ENCODE measurements at places on chromosomes 2 and 18. TPM values are rescaled to one million over a fixed set of nuclear protein-coding genes. Genes with fewer than 3 reads are reported as not detected.
A peak's percentile ranks its signal among the peaks of the same experiment; 100 is the strongest.

The ASIC4 gene
- polyA plus RNA-seq, result not detected

The HAAO gene
- 140 TPM for polyA plus RNA-seq

The OTOS gene
- not detected for polyA plus RNA-seq

The ARID5A gene
- polyA plus RNA-seq, result 12.7 TPM

The MGAT4A gene
- polyA plus RNA-seq, result 3.4 TPM

DNA sequence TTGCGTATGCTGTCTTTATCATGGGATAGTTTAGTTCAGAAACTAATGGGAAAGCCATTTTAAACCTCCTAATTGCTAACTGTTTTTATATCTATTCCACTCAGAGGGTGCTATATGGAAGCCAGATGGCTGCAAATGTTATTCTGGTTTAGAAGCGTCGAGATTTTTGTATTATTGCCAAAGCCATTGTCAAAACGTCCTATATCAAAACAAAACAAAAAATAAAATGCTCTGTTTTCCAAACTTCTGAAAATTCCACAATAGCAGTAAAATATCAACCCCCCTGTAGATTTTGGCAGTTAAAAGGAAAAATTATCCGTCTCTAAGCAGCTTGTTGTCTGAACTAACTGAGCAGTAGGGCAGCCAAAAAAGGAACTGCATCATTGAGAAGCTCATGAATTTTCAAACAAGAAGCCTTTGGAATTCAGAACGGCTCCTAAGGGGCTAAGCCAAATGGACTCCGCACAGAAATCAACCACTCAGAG lies 195.4 kb upstream of the CWC22 start:
- H3K4me1 ChIP-seq, result no peaks in the 10 kb centered on the region
- no peaks in the 10 kb centered on the region for H3K27me3 ChIP-seq
- no peaks in the 10 kb centered on the region for H3K36me3 ChIP-seq
- no peak for DNase-seq

GRCh38 chr2:102141011-102141943 lies 1.3 kb upstream of the IL1R1 start:
- H3K27ac ChIP-seq, result peak overlapping the region; percentile 88
- DNase-seq, result no peak
- peaks cover 14% of the 10 kb centered on the region for H3K4me1 ChIP-seq
- no peak overlapping the region for H3K4me3 ChIP-seq
- no peaks in the 10 kb centered on the region for H3K27me3 ChIP-seq

DNA sequence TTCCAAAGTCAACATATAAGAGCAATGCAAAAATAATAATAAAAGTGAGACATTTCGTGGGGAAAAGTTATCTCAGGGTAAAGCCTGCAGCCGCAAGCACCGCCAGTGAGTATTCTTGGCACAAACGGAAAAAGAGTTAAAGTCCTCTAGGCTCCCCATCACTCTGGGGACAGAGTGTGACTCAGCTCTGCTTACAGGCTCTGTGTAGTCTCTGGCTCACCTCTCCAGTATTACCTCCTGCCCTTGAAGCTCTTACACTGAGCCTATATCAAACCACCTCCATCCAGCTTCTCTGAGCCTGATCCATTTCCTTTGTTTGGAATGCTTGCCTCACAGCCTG lies 55.5 kb downstream of the MTHFD2 start:
- no peaks in the 10 kb centered on the region for H3K36me3 ChIP-seq
- H3K27ac ChIP-seq, result no peak overlapping the region
- no peaks in the 10 kb centered on the region for H3K4me1 ChIP-seq
- H3K27me3 ChIP-seq, result no peaks in the 10 kb centered on the region
- H3K4me3 ChIP-seq, result no peak overlapping the region

- H3K4me1 ChIP-seq, result no peaks in the 10 kb centered on the region
- no peaks in the 10 kb centered on the region for H3K36me3 ChIP-seq
- no peak for DNase-seq
- H3K27ac ChIP-seq, result no peak overlapping the region
Observed at GRCh38 chr2:207311316-207312005, 145.7 kb upstream of the KLF7 start.

GRCh38 chr2:65153515-65153914 lies 23.6 kb upstream of the RAB1A start:
- H3K27me3 ChIP-seq, result no peaks in the 10 kb centered on the region
- no peak overlapping the region for H3K27ac ChIP-seq
- DNase-seq, result no peak
- no peaks in the 10 kb centered on the region for H3K4me1 ChIP-seq
- H3K36me3 ChIP-seq, result no peaks in the 10 kb centered on the region
- H3K4me3 ChIP-seq, result no peak overlapping the region

DNA sequence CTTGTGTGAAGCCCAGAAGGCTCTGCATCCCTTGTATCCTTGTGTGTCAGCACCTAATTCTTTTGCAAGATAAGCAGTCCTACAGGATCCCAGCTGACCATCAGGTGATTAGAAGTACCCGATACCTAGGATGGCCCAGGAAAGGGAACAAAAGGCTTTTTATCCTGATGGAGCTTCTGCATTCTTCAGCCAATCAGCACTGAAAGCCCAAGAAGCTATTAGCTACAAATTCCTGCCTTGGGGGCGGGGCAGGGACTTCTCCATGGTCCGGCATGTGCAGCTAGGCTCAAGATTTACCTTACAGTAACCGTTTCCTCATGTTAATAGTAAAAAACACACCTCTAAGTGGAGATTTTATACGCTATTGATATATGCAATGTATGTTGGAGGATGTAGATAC lies 264.6 kb upstream of the THUMPD2 start:
- no peak overlapping the region for H3K27ac ChIP-seq
- H3K36me3 ChIP-seq, result no peaks in the 10 kb centered on the region
- no peak for DNase-seq
- H3K4me1 ChIP-seq, result no peaks in the 10 kb centered on the region
- no peaks in the 10 kb centered on the region for H3K27me3 ChIP-seq

DNA sequence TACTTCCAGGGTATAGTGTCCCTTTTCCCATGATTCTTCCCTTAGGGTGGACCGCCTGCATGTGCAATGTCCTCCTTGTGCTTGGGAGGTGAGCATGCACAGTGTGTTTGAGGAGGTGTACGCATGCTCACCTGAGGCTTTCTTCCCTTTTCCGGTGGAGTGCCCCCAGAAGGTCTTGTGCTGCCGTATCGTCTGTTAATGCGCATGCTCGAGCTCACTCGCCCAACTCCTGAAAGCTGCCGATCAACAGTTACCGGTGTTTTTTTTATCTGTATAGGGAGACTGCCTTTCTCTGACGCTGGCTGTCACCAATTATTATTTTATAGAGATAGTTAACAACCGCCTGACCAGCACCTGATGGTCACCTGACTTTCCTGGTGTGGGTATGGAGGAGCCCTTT lies 458.8 kb upstream of the MEX3C start:
- no peak for DNase-seq
- no peaks in the 10 kb centered on the region for H3K4me1 ChIP-seq
- H3K27me3 ChIP-seq, result no peaks in the 10 kb centered on the region
- H3K4me3 ChIP-seq, result no peak overlapping the region
- no peak overlapping the region for H3K27ac ChIP-seq

- no peak for DNase-seq
- H3K36me3 ChIP-seq, result no peaks in the 10 kb centered on the region
- no peaks in the 10 kb centered on the region for H3K4me1 ChIP-seq
- no peak overlapping the region for H3K4me3 ChIP-seq
Observed at GRCh38 chr2:48233005-48233404, 296.9 kb upstream of the STON1 start.

DNA sequence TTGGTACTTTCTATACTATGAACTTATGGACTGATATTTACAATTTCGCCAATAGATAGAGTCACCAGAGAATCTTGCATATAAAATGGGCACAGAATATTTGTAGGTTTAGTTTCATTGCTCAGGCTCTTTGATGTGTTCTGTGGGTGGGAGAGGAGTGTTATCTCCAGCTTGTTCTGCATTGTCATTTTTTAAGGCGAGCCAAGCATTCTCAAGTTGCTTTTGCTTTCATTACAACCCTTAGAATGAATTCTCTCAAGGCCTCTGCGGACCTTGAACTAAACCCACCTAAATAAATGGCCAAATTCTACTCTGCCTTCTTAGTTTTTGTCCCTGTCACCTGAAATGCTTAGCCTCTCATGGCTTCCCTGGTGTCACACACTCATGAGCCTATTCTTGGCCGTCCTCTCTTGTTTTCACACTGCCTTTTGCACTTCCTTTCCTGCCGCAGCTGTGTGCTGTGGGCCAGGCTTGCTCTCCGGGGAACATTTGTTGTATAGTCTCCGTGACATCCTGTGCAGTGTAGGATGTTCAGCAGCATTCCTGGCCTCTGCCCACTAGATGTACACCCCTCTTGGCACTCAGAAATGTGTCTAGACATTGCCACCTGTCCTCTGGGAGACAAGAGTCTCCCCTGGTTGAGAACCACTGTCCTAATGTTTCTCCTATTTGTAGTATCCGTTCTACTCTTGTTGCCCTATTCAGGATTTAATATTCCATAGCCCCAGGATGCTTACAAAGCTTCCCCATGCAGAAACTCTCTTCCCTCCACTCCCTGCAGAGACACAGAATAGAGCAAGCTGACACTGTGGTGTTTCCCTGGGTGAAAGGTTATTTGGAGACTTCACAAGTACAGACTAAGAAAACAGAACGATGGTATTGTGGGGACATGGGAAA lies 255.6 kb downstream of the PTPRM start:
- H3K36me3 ChIP-seq, result no peaks in the 10 kb centered on the region
- H3K27me3 ChIP-seq, result no peaks in the 10 kb centered on the region
- H3K4me1 ChIP-seq, result no peaks in the 10 kb centered on the region
- DNase-seq, result no peak
- no peak overlapping the region for H3K27ac ChIP-seq

DNA sequence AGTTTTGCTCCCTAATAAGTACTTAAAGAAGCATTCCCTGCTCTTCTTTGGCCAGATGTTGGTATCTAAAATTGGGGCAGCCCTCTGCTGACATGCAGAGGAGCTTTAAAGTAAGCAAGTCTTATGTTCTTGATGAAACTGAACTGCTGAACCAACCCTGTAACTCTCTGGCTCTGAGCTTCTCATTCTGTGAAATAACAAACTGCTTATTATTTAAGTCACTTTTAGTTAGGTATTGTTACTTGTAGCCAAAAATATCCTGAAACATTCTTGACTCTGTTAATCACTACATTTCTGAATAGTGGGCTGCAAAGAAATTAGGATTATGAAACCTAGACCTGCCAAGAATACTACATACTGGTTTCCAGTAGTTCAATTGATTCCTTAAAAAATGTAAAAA lies 15.5 kb downstream of the PPP3R1 start:
- H3K27ac ChIP-seq, result no peak overlapping the region
- H3K27me3 ChIP-seq, result no peaks in the 10 kb centered on the region
- DNase-seq, result no peak
- H3K36me3 ChIP-seq, result no peaks in the 10 kb centered on the region
- H3K4me3 ChIP-seq, result no peak overlapping the region

DNA sequence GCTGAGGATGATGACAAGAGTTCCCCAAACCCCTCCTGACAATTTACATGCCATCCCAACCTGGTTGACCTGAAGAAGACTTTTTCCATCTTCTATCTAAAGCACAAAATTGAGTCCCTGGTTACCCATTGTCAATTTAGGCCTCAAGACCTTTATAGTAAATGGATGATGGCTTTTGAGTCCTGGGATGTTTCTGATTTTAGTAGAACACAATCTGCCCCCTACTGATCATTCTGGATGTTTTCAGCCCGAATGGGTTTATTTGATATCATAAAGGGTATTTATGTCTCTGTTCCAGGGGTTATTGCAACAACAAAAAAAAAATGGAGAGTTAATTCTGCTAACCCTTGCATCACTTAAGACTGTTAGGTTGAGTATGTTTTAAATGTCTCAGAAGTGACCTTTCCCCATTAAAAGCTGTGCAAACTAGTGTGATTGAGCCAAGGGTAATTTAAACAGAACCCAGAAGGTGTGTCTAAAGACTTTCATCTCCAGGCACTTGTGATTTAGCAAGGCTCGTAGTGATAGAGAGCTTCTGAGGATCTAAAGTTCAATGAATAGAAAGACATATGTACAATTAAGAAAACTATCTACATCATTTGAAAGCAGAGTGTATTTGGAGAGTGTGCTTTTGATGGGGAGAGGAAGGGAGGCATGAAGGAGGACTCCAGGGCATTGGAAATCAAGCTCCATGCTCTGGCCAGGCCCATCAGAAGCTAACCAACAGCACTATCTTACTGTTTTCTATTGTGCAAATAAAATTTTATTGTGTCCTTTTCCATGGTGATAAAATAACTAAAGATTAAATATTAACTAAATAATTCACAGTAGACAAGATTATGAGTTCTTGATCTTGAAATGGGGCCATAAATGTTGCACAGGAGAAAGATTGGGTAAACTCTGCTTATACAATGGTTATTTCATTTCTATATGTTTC lies 96.6 kb upstream of the NOSTRIN start:
- DNase-seq, result no peak
- H3K36me3 ChIP-seq, result no peaks in the 10 kb centered on the region
- H3K4me3 ChIP-seq, result no peak overlapping the region
- no peaks in the 10 kb centered on the region for H3K27me3 ChIP-seq
- H3K27ac ChIP-seq, result no peak overlapping the region

DNA sequence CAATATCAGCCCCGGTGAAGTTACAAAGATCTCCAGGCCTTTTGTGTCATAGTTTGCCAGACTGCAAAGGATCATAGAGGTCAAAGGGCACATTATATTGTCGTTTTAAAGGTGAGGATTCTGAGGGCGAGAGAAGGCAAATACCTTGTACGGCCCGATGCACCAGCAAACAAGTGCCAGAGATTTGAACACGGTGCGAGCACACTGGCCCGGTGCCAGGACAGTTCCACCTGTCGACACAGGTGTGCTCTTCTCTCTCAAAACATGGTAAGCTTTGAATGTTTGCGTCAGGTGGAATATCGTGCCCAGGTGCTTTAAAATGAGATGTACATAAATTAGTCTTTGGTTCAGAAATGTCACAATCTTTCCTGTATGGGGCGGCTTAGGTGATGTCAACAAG lies 776.1 kb upstream of the ID2 start:
- no peak overlapping the region for H3K4me3 ChIP-seq
- no peak overlapping the region for H3K27ac ChIP-seq
- H3K4me1 ChIP-seq, result no peaks in the 10 kb centered on the region
- no peak for DNase-seq
- no peaks in the 10 kb centered on the region for H3K27me3 ChIP-seq
- H3K36me3 ChIP-seq, result no peaks in the 10 kb centered on the region

- H3K27me3 ChIP-seq, result no peaks in the 10 kb centered on the region
- no peaks in the 10 kb centered on the region for H3K4me1 ChIP-seq
Observed at GRCh38 chr2:98524168-98524567, 79.5 kb downstream of the INPP4A start.

DNA sequence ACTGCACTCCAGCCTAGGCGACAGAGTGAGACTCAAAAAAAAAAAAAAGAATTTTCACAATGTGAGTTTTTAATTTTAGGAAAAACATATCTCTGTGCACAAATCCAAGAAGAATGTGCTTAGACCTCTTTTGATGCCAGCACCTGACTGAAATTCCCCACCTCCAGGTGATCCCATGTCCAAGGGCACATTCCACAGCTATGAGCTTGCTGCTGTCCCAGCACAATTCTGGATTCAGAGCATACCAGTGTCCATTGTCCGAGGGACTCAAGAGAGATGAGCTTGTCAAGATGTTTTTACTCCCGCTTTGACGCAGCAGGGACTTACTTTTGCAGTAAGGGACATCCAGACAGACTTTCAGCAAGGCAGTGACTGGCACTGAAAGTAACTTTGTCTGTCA lies 489.1 kb upstream of the ACVR2A start:
- H3K27me3 ChIP-seq, result no peaks in the 10 kb centered on the region
- no peaks in the 10 kb centered on the region for H3K36me3 ChIP-seq
- no peak for DNase-seq
- H3K27ac ChIP-seq, result no peak overlapping the region
- no peaks in the 10 kb centered on the region for H3K4me1 ChIP-seq

GRCh38 chr2:224429441-224429810 lies 27.5 kb upstream of the FAM124B start:
- H3K4me1 ChIP-seq, result no peaks in the 10 kb centered on the region
- H3K27me3 ChIP-seq, result no peaks in the 10 kb centered on the region
- no peak overlapping the region for H3K27ac ChIP-seq
